Fibroblast of skin of scalp (primary cell): ENCODE measurements at places on chromosomes 1 and 21.

GRCh38 chr1:85607126-85607920 is 26.8 kb downstream of the CCN1 start:
- peak; percentile 100 for DNase-seq

- peak; percentile 71 for DNase-seq
Measured at GRCh38 chr1:65425006-65425405, 4.5 kb downstream of the LEPR start.

- DNase-seq = no peak
Measured at GRCh38 chr1:23459338-23459757, 24.6 kb downstream of the ASAP3 start.

DNA sequence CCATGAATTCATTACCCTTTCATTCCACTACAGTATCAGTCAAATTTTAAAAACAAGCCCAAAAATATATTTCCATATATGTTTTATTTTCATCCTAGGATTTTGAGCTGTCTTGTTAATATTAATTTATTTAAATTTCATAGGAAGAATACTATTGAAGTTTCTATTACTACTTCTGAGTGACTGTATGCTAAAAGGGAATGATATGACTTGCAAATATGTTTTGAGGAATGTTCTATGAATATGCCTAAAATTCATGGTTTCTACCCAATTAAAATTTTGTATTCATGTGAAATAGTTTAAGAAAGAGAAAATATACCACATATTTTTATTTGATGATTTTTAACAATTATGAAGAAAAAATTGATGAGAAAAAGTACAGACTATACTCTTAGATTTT is 52.9 kb upstream of the BACH1 start:
- no peak for DNase-seq

GRCh38 chr1:30816211-30817076 is 58.9 kb upstream of the LAPTM5 start:
- DNase-seq = peak; percentile 87

- DNase-seq = peak; percentile 63
Measured at GRCh38 chr1:32886004-32886827, at the start of gene HPCA. Gene HPCA, plus strand, starts transcription at chr1:32886491. Its CDS starts 2,408 bp downstream, at chr1:32888899.

DNA sequence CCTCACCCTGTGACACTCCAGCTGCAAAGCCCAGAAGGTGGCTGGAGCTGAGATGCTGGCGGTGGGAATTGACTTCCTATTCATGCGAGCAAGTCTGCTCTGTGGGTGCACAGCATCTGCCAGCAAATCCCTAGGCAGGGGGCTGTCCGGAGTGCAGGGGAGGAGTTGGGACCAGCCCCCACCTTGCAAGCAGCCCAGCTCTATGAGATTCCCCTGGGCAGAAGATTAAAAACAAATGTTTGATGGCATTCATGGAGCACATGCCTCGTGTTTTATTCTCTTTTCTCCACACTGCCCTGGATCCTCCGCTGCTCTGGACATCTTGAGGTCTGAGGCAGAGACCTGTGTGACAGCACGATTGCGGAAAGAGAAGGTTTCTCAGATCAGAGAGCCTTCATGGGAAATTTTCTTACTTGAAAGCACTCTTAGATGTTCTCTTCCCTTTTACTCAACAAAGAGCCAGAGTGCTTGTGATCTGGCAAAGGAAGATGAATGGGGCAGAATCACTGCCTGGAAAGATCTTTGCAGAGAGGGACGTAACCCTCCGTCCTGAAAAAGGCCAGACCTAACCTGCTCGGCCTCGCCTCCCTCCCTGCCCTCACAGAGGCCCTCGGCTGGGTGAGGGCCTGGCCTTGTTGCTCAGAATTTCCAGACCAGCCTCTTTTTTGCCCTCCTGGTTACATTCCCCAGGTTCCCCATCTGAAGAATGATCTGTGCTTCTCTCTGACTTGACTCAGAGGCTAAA is 597.1 kb downstream of the KIF26B start:
- peak; percentile 92 for DNase-seq

DNA sequence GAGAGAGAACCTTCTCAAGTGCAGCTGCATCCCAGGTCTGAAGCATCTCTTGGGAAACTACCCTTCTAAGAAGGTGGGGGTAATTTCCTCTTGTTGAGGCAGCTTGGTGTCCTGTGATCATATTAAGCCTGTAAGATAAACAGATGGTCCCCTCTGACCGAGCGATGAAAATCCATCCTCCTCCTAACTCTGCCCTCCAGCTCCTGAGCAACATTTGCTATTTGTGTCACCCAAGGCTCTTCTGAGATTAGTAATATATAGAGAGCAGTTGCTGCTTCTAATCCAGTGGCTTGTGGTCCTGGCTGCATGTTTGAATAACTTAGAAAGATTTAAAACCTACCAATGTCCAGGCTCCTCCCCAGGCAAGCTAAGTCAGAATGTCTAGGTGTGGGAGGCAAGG is 123.7 kb downstream of the DISC1 start:
- DNase-seq = no peak

- DNase-seq = no peak
Measured at GRCh38 chr1:26079178-26079563, 11.7 kb upstream of the TRIM63 start.

GRCh38 chr1:200346700-200347099 is 63.1 kb downstream of the ZNF281 start:
- peak; percentile 85 for DNase-seq

GRCh38 chr1:95353194-95353593 is 119.2 kb downstream of the RWDD3 start:
- DNase-seq = no peak

- DNase-seq = peak; percentile 56
Measured at GRCh38 chr1:109849655-109850054, 61.0 kb upstream of the CSF1 start.

GRCh38 chr1:43883321-43883720 is 50.3 kb upstream of the ARTN start:
- DNase-seq = no peak

DNA sequence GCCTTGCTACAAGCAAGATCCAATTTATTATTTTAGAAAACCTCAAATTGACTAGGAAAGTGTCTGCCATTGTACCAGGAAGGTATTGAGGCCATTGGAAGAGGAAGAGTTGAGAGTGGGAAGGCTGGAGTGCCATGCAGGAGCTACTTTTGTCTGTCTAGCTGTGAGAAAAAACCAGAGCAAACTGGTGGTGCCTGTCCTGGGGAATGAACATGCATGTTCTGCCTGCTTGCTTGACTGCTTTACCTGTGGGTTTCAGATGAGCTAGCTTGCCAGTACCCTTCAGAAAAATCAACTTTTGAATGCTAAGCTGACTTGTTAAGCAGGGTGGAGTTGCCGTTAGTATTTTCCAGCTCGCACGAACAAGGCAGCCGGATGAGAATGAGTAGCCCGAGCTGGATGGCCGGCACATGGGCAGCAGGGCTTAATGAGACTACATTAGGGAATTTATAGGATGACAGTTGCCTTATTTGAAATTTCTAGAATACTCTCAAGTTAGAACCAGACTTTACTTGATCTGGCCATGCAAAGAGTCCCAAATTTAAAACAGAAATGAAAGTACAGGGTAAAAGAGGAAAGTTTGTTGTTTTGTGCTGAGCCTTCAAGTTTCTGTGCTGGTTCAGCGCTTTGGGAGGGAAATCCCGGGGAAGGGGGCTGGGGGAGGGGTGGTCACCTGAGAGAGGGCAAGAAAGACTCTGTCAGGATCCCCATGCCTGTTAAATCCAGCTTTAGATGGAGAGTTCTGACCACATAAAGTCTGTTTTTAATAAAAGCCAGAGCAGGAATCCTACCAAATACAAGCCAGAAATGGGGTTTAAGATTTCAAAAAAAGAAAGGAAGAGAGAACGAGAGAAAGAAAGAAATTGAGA is 29.6 kb upstream of the C1orf105 start:
- DNase-seq = peak; percentile 68

DNA sequence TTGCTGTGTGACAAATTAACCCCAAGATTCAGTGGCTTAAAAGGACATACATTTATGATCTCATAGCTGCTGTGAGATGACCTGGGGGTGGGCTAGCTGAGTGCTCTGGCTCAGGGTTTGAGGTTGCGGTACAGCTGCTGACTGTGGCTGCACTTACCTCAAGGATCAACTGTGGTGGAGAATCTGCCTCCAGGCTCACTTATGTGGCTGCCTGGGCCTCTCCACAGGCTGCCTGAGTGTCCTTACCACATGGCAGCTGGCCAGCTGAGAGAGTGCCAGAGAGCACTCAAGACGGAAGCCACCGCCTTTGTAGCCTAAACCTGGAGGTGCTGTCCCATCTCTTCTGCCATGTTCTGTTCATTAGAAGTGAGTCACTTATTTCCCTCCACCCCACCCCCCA is 5.7 kb downstream of the LRRC71 start:
- peak; percentile 86 for DNase-seq

- no peak for DNase-seq
Measured at GRCh38 chr21:37915941-37916309, 332 bp downstream of the KCNJ6 start.

GRCh38 chr1:161736335-161736969 is 13.1 kb upstream of the DUSP12 start:
- DNase-seq = peak; percentile 46

DNA sequence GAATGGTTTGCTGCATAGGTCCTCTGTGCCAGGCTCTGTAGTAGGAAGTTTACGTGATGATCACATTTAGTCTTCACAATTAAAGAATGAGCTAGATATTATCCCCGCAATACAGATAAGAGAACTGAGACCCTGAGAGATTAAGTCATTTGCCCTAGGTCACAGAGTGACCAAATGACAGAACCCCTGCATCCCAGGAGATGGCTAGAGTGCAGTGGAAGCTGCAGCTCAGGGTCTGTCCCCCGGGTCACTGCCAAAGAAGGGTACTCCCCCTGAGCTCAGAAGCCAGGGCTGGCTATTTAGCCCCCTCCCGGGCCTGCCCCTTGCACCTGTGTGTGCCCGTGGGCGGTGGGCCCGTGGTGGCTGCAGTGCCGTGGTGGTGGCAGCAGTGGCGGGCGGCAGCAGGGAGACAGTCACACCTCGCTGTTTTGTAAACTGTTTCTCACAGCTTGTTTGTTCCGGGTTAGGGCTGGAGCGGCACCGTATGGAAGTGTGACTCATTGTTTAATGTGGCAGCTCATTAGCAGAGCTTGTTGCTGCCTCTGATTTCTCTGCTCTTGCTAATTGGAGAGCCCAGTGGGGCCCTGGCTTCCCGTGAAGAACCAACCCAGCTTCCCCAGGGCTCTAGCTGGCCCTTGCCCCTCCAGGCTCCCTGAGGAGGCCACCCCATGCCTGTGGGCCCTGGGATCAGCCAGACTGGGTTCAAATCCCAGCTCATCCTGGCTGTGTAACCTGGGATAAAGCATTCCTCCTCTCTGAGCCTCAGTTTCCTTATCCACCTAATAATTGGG is 19.3 kb upstream of the FOXO6 start:
- DNase-seq = no peak

GRCh38 chr1:177448652-177449357 is 278.0 kb downstream of the BRINP2 start:
- no peak for DNase-seq

DNA sequence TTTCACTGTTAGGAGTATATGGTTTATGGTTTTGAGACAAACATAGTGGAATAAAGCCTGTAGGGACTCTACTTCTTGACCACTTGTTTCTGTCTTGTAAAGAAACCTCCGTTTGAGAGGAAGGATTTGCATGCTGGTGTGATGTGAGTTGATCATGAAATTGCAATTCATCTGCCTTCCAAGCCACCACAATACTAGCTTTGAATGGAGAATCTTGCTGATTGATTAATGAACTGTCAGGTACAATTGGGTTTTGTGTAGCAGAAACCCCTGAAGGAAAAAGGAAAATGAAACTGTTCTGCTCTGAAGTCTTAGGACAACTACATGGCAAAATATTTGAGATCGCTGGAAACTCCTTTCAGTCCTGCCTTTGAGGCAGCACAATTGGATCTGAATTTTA is 90.7 kb downstream of the VPS13D start:
- no peak for DNase-seq

- peak; percentile 56 for DNase-seq
Measured at GRCh38 chr1:200558866-200559459, 61.6 kb downstream of the KIF14 start.

DNA sequence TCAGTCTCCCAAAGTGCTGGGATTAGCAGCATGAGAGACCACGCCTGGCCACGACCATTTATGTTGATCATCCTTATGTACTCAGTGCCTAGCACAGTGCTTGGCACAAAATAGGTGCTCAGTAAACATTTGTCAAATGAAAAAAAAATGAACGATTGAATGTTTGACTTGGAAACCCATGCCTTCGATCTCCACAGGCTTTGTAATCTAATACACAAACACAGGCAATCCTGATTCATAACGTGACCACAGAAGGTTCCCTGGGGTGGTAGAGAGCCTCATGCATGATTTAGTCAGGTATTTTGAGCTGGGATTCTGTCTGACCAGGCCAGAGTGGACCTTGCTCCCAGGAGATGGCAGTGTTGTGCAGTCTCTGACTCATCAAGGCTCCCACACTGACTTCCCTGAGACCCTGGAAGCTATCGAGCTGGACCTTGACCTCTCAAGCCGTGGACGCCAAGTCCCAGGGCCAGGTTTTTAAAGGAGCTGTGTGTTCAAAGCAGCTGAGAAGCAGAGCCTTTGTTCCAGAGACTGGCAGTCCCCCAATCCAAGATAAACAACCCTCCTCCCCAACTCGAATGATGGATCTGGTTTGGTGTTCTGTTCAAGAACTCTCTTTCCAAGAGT is 81.1 kb downstream of the PGM1 start:
- DNase-seq = peak; percentile 88

DNA sequence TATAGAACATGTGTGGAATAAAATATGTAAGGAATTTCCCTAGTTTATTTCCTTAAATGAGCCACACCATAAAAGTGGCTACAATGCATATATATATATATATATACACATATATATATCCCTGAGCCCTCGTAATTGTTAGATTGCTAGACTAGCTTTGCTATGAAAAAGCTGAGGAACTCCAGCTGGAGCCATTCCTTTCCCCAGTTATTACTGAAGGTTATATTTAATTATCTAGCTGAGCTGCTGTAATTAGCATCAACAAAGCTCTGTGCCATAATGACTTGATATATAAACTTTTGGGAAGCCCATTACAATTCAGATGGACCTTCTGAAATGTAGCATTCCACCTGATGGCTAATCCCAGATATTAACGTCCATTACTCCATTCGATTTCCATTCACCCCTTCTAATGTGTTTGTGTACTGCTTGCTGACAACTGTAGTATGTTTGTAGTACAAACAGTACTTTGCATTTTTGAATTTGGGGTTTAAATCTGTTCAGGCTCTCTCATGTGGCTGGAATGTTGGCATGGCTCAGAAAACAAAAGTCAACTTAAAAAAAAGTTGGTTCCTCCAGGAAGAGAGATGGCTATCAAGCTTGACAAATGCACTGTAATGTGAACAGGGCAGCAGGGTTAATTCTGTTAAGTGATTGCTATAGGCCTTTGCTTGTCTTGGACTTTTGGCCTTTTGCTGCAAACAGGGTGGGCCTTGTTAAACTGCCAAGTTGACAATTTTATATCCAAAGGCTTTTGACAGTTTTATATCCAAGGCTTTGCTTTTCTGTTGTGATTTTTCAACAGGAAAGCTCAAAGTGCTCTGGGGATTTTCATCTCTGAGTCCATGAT is 170.0 kb downstream of the LTN1 start:
- peak; percentile 51 for DNase-seq
